Calu3 (cell line): ENCODE measurements at places on chromosomes 6 and 20. TPM values are rescaled to one million over a fixed set of nuclear protein-coding genes. Genes with fewer than 3 reads are reported as not detected.

Gene HTR1B
- total RNA-seq: 0.17 TPM in 1 of 2 replicates, not detected in the other

Gene SLC17A3
- not detected in 2 replicates for total RNA-seq

Gene FNDC11
- total RNA-seq: 0.24 TPM in 1 of 2 replicates, not detected in the other

Gene FOXC1
- total RNA-seq: 12.3 and 16.5 TPM in 2 replicates

Gene PHACTR1
- 0.21 TPM in 1 of 2 replicates, not detected in the other for total RNA-seq

Gene OGFRL1
- total RNA-seq: 18.2 and 21.0 TPM in 2 replicates

Gene SYS1
- 42.1 and 45.5 TPM in 2 replicates for total RNA-seq

Gene RBM39
- 422 and 479 TPM in 2 replicates for total RNA-seq

Gene OR12D2
- total RNA-seq: not detected in 2 replicates
